Activated CD4-positive, alpha-beta T cell treated with anti-CD3 and anti-CD28 coated beads for 1 hour (primary cell): ENCODE measurements at places on chromosomes 7 and 10.

GRCh38 chr10:64376167-64376566 lies 855.0 kb downstream of the REEP3 start:
- DNase-seq: no peak

DNA sequence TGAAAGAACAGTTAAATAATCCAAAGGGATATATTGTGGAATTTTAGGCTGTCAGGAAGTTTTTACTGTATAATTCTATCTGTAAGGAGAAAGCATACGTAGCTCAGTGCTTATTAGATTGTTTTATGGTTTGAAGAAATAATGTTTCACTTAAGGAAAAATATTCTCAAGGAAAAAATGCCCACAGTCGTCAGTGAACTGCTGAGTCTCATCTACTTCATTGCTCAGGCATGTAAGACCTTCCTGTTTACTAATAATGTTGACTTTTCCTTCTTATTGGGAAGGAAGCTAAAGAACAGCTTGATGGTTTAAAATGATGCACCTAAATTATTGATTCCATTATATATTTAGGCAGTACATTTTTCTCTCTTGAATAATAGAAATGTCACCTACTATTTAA lies 304.2 kb downstream of the SDK1 start:
- DNase-seq: no peak

- no peak for DNase-seq
Observed at GRCh38 chr7:116150588-116150987, 59.8 kb upstream of the TES start.

GRCh38 chr7:97466071-97466470 lies 265.8 kb upstream of the TAC1 start:
- no peak for DNase-seq

DNA sequence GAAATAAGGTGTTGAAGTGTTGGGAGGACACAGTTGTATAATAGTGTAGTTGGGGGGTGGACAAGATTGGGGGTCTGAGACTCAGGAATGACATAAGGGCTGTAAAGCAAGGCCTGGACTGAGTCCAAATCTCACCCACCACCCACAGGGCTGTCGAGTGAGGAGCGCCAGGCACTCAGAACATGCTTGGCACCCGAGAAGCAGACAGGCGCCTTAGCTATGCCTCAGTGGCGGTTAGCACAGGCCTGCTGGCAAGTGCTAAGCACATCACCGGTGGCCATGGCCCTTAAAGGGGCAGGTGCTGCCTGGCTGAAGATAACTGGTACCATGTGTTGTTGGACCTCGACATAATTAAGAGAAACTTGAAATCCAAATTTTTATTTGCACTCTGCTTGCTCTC lies 90.7 kb downstream of the COL13A1 start:
- DNase-seq: no peak

GRCh38 chr10:13221572-13221971 lies 12.6 kb downstream of the UCMA start:
- no peak for DNase-seq

DNA sequence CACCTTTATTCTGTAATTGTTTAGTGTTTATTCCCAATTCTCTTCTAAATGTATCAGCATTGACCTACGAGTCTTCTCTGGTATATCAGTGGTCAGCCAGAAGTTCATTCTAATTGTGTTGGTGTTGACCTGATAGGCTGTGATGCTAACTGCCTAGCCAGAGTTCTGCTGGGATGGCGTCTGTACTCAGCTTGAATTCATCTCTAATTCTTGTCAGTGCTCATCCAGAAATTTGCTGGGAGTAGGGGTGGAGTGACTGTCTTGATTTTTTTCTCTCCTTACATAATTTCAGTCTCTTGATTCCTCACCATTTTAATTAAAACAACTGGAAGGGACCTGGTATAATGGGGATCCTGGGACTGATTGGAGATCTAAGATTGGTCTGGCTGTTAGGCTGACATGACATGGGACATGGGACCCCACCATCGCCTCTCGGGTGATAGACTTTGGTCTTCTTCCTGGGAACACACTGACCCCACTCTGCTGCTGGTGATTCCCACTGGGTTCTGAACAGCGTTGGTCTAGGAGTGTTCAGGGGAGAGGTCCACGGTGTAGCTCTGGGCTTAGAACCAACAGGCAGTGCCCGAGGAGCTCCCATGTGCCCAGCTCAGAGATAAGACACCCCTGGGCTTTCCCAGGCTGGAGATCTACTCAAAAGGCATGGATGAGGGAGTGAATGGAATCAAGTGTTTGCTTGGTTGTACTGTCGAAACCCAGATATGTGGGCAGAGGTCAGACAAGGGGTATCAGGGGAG lies 3.8 kb downstream of the NEURL1 start:
- no peak for DNase-seq

DNA sequence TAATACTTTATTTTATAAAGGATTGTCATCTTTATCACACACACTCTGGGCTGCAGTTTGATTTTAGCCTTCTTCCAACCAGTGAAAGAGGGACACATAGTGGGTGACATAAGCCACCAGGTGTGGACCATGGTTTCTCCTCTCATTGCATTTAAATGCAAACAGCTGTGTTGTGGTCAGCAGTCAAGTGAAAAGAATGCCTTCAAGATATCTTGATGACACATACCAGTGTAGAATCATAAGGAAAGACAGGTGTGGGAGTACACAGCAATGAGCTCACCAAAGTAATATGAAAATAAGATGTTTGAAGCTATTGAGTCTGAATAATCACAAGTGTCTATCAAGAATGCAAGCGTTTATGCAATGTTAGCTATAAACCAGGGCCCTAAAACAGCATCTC lies 580.0 kb downstream of the XPNPEP1 start:
- DNase-seq: no peak
